ENCODE measurements at places on chromosomes 16 and 17.
A peak's percentile ranks its signal among the peaks of the same experiment; 100 is the strongest.

DNA sequence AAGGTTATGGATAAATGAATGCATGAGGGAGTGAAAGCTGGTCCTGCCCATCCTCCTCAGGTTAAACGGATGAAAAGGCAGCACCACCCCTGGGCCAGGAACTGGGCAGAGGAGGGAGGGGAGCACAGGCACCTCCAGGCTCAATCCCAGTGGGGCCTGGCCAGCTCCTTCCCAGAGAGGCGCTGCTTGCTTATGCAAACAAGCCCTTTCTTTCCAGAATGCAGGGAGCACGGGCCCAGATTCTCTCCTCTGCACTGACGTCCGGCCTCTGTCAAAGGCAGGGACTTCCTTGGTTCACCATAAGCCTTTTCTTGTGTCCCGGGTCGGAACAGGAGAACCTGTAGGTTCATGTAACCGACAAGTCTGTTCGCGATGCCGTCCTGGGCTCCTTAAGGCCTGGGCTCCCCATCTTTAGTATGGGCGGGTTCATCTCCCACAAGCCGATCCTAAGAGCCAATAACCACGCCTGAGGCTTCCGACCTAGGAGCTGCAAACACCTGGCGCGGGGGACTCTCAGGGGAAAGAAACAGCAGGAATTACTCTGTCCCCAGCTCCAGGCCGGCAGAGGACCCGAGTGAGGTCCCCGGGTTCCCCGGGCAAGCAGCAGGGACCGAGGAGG lies 16.3 kb downstream of the ENPP7 start:
- no peak for DNase-seq

- no peak for DNase-seq
Measured at GRCh38 chr17:19264681-19265080, 27.5 kb downstream of the EPN2 start.

DNA sequence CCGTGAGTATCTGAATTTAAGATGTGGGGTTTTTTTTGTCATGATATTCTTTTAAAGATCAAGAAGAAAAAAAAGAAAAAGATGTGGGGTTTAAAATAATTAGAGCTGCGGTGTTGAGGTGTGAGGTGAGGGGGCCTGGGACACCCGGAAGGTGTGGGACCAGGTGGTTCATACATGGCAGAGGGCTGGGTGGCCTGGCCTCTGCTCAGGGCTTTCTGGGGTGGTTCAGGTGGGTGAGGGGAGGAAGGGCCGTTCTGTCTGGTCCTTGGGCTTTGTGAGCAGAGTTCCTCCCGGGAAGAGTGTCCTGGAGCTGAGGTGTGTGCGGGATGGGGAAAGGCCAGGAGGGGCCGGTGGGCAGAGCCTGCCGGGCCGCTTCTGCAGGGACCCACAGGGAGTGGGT lies 5.0 kb downstream of the PRSS27 start:
- DNase-seq, result no peak

- peak; percentile 49 for DNase-seq
Measured at GRCh38 chr16:46801428-46802049, 29.4 kb downstream of the C16orf87 start.

DNA sequence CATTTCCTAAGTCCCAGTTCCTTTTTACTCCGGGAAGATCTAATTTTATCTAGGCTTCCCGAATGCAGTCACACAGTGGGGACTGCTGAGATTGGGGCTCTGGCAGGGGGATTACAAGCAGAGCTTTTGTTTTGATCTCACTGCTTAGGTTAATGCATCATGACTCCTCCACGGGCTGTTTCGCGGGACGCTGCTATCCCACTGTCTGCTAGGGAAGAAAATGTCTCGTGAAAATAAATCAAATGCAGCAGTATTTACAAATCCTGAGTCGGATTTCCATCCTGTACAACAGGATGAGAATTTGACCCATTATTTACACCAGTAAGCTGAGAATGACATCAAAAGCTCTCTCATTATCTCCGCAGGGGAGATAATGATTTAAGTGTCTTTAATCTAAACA lies 83.8 kb downstream of the CDH11 start:
- no peak for DNase-seq

DNA sequence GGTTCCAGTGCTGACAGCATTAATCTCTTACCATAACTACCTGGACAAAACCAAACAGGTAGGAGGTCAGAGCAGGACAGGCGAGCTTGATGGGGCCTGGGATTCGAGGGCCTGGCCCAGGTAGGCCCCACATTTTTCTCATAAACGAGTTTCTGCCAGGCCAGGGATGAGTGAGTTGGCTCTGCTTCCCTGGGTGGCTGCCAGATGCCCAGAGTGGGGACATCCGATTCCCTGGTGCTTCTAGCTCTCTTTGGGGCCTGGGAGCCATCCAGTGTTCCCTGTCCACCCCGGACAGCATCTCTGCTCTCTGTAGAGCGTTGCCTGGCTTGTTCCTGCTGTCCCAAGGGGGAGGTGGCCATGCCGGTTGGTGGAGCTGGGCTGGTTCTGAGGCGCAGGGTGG lies 25.1 kb downstream of the TSC2 start:
- DNase-seq, result no peak

- peak; percentile 61 for DNase-seq
Measured at GRCh38 chr16:30526137-30526822, at the start of gene ZNF768. ZNF768 (minus strand) TSS chr16:30526566; CDS start chr16:30526413, 153 bp downstream.

GRCh38 chr17:76492123-76492988 lies 8.9 kb downstream of the RHBDF2 start:
- no peak for DNase-seq

DNA sequence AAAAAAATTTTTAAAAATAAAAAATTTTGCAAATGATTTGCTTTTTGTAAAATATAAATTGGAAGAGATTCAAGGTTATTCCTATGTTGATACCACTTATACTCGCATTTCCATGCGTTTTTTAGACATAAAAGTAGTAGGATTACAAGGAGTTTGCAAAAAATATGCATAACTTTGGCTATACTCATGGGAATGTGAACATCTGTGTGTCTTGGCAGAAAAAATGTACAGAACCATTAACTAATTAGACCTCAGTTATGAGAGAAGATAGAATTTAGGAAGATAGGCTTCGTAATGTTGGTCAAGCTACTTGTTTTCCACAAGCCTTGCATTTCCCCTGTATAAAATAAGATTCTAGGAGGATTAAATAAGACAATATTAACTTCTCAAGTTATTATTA lies 61.1 kb upstream of the VPS4A start:
- DNase-seq, result no peak

GRCh38 chr16:11639925-11640899 lies 28.0 kb upstream of the SNN start:
- peak; percentile 93 for DNase-seq

GRCh38 chr16:2530629-2531318 lies 434 bp downstream of the CEMP1 start:
- DNase-seq, result no peak

DNA sequence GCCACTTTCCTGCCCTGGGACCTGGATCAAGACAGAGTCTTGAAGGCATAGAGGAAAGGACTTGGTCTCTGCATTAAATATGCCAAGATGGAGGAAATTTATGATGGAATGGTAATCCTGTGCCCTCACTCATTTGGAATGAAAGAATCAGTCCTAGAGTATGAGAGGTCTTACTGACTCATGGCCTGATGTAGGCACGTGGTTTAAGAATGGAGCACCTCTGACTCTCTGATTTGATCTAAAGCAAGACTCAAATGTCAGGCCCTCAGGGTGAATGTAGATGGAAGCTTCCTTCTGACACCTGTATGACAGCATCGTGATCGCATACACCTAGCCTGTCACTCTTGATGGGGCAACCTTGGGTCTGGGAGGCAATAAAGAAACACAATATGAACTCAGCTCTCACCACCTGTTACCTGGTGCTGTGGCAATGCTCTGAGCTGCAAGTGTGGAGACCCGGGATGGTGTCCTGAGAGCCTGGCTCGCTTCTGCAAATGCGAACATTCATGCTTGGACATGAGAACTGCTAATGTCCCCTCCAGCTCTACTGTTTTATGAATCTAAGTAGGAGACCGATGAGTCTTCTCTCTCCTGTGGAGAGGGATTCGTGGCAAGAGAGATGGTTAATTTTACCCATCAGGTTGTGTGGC lies 229.9 kb downstream of the ABCC12 start:
- no peak for DNase-seq

- no peak for DNase-seq
Measured at GRCh38 chr16:11390573-11391495, 45.6 kb downstream of the RMI2 start.

DNA sequence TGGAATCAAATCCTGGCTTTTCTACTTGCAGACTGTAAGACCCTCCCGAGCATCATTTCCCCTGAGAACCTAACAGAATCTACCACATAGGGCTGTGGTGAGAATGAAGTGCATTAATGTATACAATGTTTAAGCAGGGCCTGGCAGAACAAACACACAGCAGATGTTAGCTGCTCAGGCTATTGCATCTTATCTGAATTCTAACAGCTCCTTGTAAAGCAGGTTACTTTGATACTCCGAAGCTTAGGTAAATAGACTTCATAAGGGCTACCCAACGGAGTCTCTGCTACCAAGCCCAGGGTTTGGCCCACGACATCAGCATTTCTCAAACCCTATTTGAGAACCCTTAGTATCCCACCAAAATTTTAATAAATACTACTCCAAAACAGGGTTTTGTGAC lies 24.4 kb upstream of the NOS2 start:
- no peak for DNase-seq

DNA sequence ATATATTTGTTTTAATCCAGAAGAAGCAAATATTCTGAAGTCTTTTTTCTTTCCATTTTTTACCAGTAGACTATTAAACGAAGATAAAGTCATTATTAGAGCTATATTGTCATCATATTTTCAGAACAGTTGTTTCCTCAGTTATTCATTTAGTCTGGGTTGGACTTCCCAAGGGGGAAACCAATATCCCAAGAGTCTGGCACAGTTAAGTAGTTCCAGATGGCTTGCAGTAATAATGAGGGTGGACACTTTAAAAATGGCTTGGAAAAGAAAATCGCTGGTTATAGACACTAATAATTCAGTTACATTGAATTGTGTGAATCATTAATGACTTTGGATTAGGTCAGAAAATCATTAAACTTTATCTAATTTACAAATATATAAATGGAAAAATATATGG lies 3.9 kb downstream of the PPM1E start:
- no peak for DNase-seq

Data from AG08395 (cell line).